ENCODE measurements at places on chromosomes 4 and X.
A peak's percentile ranks its signal among the peaks of the same experiment; 100 is the strongest.

GRCh38 chr4:113406723-113407016, 354.9 kb downstream of the CAMK2D start:
- DNase-seq = no peak

GRCh38 chrX:625137-625691, 5.4 kb upstream of the SHOX start:
- DNase-seq = no peak

- DNase-seq = no peak
Observed at GRCh38 chr4:83708500-83709175, 172.7 kb downstream of the GPAT3 start.

DNA sequence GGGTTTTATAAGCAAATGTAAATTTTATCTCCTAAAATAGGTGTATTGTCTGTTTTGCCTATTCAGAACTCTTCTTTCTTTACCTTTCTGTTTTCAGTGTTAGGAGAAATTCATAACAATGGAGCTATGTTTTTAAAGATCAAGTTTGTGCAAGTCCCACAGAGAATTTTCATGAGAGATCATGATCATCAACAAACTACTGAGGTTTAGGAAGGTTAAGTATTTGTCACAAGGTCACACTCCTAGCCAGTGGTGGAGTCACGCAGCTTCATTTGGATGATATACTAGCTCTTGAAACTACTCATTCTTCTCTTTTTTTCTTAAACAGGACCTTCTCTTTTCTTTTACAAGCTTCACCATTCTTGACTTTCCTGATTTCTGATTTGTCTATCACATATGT, 892.6 kb upstream of the FRG1 start:
- no peak for DNase-seq

- no peak for DNase-seq
Observed at GRCh38 chrX:129247642-129248041, 275.6 kb downstream of the SMARCA1 start.

- DNase-seq = no peak
Observed at GRCh38 chrX:1433646-1434357, 18.9 kb downstream of the ASMTL start.

DNA sequence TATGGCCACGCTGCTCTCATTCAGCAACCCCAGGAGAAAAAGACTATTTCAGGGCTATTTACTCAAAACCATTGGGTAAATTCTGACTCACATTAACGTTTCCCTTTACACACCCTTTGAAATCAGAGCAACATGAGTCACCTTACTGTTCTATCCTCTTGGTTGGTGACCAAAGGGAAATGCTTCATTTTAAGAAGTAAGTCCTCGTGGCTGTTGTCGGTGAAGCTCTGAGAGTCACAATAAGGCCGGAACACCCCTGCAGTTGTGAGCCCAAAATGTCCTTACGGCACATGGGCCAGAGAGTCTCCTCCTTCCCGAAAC, 56.3 kb upstream of the SPRY1 start:
- DNase-seq = no peak

GRCh38 chr4:82988323-82988832, 22.2 kb downstream of the LIN54 start:
- DNase-seq = peak; percentile 12

DNA sequence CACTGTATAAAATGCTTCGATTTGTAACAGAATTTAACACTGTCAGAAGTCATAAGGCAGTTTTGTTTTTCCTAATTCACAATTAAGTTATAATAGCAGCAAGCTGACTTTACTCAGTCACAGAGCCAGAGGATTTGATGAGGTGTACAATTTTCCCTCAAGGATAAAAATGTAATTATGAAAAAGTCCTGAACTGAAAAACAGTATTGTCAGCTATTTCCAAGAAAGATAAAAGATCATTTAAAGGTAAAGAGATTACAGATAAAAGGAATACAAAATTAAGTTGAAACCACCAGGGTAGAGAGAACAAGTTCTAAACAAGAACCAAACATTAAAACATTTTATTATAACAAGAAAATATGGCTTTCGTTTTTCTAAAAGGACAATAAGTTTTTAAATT, 86.8 kb upstream of the ZFP42 start:
- no peak for DNase-seq

DNA sequence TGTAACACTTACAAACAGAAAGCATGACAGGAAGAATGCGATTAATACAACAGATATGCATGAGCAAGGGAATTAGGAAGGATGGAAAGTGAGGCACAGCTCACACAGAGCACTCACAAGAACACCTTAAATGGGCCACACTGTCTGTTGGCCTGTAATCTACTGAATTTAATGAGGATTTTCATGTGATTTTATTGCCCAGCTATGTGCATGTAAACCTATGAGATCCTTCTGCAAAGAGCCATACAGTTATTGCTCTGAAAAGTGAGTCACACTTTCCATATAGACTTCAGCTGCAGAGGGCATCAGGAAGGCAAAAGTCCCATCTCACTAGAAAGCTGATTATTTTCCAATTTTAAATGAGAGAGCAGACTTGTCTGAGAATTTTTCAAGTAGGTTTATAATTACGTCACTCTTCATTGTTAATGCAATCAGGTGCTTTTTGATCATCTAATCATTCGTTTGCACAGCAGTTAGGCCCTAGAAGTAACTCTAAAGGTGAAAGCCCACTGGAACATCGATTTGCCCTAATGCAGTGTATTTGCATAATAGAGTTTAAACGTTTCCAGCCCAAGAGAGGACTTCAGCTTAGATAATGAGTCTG, 832.7 kb upstream of the INTU start:
- DNase-seq = no peak

DNA sequence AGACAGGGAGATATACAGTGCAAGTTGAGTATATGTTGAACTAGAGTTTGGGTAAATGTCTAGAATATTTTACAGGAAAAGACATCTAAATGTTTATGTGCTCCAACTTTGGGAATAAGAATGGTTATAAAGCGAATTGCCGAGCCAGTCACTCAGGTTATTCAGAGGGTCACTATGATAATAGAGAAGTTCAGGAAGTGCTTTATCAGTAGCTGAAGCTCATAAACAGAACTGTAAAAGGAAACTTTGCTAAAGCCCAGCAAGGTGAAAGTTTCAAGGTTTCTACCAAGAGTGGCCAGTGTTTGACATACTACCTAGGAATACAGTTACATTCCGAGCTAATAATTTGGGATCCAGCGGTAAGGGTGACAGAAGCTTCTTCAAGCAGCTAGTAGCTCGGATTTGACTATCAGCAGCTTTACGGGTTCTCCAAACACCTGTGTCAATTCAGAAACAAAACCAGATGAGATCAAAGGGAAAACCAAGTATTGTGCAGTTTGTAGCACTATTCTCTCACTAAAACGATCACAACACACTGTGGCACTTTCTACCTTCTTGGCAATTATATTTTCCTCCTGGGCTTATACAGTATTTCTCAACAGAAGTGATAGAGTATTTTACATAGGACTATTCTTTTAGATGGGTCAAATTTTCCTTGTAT, 17.2 kb upstream of the BCLAF3 start:
- DNase-seq = no peak

DNA sequence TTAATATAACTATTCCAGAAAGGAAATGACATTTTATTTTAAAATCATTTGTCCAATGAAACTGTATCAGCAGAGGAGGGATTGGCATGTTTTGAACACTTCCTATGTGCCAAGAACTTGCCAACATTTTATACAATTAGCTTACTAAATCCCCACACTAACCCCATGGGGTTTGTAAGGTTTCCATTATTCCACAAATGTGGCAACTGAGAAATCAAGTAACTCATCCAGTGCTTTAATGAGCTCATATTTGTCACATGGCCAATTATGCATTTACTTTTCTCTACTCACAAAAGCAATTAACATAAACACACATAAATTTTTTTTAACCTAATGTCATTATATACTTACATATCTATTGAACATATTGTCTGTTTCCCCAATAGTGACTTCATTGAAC, 37.3 kb downstream of the MANBA start:
- no peak for DNase-seq

DNA sequence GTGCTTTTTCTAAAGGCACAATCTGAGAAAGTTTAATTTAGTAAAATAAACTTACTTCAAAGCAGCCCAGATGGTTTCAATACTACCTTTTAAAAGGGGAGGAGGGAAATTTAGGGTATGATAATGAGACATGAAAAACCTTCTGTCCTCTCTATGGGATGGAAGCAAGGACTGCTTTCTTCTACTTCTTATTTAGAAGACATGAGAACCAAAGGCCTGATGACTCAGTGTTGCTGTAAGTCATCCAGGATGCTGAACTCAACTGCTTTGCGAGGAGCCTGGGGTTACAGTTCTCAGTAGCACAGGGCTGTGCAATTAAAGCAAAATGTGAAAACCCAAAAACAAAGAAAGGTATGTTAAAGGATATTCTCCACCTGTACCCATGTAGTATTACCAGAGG, 140.8 kb upstream of the EDNRA start:
- DNase-seq = no peak

DNA sequence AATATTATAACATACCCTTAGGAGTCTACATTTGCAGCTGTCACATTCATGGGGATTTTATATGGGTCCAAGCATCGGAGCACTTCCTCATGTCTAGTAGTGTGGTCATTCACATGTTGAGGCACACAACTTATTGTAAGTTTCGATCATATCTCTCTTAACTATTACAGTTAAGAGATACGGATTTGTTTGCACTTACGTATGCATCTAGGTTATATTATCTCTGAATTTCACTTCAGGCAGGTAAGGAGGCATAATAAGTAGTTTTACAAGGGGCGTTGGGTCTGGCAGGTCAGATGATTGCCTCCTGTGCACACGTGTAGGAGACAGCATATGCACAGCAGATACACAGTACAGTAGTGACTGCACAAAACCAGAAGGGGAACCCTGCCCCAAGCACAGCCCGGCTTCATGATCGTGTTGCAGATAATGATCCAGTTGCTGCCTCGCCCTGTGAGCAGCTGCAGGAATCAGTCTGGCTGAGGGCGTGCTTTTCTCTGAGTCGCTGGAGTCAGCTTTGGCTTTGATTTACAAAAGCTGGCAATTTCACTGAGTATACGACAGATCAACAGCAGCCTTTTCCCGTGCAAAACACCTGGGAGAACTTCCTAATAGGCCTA, 302.9 kb upstream of the GATB start:
- DNase-seq = no peak

DNA sequence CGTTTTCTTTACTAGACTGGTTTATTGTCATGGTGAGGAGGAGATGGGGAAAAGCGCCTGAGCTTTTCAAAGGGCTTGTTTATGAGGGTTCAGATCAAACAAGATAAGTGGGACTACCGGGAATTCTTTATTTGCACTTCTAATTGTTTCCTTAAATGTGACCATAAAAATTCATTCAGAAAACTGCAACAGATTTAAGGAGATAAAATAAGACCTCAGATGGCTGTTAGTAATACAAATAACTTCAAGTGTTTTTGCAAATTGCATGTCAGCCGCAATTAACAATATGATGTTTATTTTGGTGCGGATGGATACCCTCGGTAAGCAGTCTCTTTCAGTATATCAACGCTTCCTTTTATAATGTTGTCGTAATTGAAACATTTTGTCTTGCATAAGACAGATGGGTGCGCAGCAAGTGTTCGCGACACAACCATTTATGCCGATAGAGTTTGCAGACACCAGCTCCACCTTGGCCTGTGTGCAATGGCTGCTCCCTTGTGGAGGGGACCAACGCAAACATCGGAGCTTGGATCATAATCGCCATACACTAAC, 151.0 kb downstream of the C4orf33 start:
- no peak for DNase-seq

- DNase-seq = no peak
Observed at GRCh38 chrX:127037159-127037558, 217.6 kb downstream of the PRR32 start.

DNA sequence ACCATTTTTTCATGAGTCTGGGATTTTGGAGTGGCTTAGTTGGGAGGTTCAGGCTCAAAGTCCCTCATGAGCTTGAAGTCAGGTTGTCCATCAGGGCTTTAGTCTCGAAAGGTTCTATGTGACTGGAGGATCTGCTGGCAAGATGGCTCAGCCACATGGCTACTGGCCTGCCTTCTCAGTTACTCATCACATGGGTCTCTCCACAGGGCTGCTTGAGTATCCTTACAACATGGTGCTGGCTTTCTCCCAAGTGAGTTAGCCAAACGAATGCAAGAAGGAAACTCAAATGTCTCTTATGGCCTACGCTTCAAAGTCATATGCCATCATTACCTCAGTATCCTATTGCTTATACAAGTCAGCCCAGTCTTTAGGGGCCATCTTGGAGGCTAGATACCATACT, 106.3 kb upstream of the VCX3B start:
- no peak for DNase-seq

GRCh38 chrX:41923978-41924683, 777 bp upstream of the CASK start:
- no peak for DNase-seq

DNA sequence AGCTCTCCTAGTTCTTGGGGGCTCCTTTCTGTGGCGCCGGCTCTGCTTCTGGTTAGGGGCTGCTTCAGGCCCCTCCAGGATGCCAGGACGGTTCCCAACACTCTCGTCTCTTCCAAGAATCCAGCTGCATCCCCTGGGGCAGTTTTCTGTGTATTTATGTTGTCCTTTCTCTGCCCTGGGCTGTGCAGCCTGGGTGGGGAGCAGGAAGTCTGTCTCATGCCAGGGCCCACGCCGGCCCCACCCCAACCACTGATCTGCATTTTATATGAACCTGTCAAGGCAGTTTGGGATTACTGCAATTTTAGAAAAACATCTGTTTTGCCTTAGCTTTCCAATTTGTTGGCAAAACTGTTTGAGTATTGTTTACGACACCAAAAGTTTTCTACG, 14.6 kb downstream of the CTBP1 start:
- DNase-seq = no peak

- DNase-seq = no peak
Observed at GRCh38 chr4:82780752-82781231, 17.8 kb downstream of the SCD5 start.

DNA sequence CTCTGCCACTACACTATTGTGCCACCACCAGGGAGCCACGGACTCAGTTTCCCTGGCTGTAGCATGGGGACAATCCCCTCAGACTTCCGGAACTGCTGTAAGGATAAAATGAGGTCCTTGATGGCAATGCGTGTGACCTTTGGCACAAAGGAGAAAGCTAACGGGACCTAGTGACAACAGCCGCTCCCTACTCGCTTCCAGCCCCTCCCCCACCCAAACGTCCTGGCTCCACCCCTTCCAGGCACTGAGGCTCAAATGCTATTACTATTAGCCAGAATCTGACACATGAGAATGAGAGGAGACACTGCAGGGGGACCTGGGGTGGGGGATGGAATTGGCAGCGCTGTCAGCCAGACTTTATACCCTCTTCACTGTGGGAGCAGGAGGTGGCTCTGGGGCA, 5.4 kb upstream of the DUSP9 start:
- no peak for DNase-seq

DNA sequence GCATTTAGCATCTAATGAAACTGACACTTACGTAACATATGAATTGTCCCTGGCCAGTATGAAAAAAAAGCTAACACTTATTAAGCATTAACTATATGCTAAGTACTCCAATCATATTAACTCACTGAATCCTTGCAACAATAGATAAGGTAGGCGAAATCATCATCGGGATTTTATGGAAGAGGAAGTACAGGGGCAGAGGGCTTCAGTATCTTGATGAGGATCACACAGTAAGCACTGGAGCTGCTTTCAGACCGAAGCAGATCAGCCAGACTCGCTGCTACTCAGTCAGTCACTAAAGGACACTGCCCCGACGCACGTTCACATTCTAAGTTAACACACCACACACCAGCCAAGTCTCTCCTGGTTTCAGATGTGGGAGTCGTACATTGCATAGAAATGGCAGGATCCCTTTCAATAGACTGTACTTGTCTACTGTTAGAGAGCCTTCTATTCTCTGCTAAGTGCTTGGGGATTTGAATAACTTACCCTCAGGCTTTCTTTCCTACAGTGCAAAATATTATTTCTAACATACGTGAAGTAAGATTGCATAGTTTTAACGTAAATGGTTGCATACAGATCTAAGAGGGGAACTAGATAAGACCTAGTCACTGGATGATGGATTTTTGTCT, 540.2 kb upstream of the TENM3 start:
- no peak for DNase-seq
